ENCODE measurements at places on chromosomes 1 and 21.

GRCh38 chr1:189007824-189008223 lies 1469.8 kb downstream of the BRINP3 start:
- no peak for DNase-seq

DNA sequence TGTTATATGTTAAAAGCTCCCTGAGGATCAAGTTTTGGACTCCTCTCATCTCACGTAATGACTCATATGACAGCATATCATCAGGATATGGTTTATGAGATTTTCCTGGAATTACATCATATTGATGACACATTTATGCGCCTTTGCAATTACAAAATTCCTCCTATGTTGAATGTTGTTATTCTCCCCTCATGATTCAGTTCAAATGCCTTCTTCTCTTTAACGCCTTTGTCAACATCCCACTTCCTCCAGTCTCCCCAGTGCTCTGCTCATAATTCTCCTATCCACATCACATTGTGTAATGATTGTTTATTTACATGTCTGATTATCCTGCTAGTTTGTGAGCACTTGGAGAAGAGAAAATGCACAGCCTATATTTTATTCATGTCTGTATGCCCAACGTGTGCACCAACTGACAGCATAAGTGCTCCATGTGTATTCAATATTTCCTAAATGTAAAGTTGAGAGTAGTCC lies 80.9 kb upstream of the BACH1 start:
- DNase-seq: peak; percentile 74

GRCh38 chr1:63833363-63834119 lies 59.7 kb downstream of the ROR1 start:
- no peak for DNase-seq

DNA sequence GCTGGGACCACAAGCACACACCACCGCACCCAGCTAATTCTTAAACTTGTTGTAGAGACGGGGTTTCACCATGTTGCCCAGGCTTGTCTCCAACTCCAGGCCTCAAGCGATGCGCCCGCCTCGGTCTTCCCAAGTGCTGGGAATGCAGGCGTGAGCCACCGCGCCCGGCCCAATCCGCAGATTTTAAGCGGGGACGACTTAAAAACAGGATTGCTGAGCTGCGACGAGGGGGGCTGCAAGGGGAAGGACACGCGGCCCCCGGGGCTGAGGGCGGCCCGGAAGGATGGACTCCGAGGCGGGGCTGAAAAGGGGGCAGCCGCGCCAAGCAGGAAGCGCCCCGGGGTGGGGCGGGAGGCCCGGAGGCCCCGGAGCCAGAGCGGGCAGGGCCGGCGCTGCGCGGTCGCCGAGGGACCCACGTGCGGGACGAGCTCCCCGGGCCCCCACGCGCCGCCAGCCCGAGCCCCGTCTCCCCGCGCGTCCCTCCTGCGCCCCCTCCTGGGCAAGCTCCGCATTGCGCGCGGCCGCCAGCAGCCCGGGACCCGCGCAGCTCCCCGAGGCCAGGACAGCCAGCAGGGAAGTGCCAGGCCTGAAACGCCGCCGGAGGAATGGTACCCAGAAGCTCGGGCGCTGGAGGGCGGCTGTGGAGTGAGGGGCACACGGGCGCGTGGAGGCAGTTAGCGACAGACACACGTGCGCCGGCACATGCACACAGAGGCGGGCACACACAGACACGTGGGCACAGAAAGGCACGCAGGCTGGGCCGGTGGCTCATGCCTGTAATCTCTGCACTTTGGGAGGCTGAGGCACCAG lies 5.5 kb upstream of the PRKCZ start:
- DNase-seq: peak; percentile 25

- no peak for DNase-seq
These were observed 103.1 kb downstream of the TLR5 start for GRCh38 chr1:223039990-223040389.

DNA sequence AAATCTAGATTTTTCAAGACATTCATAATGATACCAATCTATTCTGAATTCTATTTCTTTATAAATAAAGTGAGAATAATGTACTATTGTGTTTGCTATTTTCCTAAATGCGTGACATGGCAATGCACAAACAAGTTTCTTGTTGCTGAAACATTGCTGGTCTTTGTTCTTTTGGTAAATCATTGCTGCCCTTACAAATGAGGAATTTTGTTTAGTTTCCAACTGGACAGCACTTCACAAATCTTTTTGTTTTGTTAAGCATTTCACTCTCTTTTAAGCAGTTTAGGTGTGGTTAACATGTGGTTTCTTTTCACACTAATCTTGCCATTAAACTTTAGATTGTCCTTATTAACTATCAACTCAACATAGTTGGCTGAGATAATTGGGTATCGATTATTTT lies 94.6 kb downstream of the LRRC7 start:
- no peak for DNase-seq

DNA sequence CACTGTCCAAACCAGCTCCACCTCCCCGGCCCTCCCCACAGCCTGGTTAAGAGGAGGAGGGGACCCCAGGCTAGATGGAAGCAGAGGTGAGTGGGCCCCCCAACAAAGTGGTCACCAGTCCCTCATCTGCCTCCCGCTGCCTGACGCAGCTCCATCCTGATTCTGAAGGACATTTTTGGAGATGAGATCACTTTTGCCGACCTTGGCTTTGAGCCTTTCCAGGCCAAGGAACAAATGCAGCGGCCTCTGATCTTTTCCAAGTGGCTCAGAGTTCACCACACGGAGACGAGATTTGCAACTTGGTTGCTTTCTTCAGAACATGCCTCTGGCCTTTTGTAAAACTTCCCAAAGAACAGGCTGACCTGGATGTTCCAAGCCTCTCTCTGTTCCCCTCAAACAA lies 223.1 kb downstream of the NPHP4 start:
- no peak for DNase-seq

DNA sequence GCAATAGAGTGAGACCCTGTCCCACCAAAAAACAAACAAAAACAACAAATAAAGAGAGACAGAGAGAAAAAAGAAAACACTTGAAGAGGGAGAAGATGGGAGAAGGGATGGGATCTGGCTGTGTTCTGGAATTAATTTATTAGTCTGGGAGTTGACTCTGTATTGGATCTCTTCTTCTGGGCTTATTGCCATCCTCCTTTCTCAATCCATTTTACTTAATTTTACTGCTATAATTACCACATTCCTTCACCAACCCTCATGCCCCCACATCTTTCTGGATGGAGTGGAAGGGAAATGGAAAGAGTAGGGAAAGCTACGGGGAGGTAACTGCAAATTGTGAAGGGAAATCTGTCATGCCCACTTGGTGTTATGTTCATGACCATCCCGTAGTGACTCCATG lies 42.9 kb downstream of the FMN2 start:
- DNase-seq: no peak

GRCh38 chr1:156896490-156897033 lies 3.0 kb downstream of the PEAR1 start:
- peak; percentile 77 for DNase-seq

DNA sequence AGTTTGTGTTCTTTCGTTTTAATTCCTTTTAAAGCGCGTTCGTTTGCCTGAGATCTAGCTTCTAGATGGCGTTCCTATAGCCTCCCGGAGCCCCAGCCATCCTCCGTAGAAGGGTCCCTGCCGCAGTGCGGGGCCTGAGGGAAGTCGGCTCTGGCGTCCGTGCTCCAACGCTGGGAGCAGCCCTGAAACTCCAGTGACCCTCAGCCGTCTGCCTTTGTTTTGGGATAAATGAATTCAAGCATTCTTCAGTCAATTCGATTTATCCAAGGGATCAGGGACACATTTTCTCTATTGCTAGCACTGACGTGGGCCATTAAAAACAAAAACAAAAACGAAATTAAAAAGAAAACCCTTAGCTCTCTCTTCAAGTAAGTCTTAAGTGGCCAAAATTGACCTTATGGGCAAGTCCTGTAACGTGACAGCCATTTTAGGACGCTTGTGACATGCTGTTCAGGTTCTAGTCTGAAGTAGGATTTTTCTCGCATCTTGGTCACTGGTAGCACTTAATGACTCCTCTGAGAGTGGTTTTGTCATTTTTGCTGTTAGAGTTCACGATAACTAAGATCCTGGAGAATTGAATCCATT lies 742 bp upstream of the HSPA13 start:
- DNase-seq: peak; percentile 44

DNA sequence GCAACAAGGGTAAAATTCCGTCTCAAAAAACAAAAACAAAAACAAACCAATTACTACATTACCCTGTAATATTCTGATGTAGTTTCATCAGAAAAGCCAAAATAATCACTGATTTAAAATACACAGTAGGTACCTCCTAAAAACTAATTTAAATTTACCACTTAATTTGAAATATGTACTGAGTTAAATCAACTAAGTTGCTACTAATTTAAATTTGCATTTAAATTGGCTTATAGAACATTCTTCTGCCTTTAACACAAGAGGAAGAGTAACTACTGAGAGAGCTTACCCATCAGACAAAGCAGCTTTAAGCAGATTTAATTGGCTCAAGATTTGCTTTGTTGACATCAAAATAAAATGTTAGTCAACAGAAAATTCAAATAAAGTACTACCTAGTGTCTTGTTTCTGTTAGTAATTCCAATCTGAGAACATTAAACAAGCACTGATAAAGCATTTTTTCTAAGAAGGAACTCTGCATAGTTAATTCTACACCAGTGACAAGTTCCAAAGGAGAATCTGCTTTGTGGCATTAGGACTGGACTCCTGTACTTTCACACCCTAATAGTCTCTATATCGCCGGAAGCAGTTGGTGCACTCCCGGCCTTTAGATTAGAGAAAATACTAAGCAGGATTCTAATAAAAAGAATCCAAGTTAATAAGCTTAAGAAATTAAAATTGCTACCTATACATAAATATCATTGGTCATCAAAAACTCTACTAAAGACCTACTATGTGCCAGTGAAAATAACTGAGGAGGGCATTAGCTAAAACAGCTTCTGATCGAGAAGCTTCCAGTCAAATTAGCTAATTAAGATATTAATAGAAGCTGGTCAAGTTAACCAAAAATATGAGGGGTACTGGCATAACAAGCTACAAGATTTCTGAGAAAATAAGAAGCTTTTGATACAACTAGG lies 8.4 kb downstream of the LUZP1 start:
- no peak for DNase-seq

- peak; percentile 21 for DNase-seq
These were observed 51.7 kb upstream of the ACADM start for GRCh38 chr1:75672528-75673393.

- no peak for DNase-seq
These were observed 64.1 kb downstream of the USP24 start for GRCh38 chr1:55150880-55151588.

GRCh38 chr21:38965910-38966504 lies 160.3 kb downstream of the ETS2 start:
- DNase-seq: peak; percentile 81

DNA sequence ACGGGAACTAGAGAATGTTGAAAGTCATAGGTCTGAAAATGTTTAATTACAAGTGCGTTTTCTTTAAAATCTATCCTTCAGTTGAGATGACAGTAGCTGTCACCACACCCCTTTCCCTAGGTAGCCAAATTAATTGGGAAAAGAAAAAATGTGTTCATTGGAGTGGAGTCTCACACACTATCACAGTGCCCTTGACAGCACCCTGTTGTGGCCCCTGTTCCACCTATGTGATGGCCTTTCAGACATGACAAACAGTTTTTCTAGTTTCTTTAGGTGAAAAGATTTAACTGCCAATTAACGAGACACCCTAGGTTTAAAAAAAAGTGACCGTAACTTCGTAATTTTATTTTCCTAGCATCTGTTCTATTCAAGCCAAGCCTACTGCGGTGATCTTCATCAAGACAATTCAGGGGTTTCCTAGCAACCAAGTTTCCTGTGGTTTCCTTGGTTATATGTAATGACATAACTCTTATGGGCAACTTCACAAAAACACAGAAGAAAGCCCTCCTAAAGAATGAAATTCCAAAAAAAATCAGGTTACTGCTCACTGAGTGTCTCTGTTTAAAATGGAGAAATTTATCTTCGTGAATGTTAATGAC lies 298.3 kb downstream of the PDE4B start:
- DNase-seq: no peak

- no peak for DNase-seq
These were observed 600.5 kb upstream of the ZP4 start for GRCh38 chr1:238491265-238491664.

DNA sequence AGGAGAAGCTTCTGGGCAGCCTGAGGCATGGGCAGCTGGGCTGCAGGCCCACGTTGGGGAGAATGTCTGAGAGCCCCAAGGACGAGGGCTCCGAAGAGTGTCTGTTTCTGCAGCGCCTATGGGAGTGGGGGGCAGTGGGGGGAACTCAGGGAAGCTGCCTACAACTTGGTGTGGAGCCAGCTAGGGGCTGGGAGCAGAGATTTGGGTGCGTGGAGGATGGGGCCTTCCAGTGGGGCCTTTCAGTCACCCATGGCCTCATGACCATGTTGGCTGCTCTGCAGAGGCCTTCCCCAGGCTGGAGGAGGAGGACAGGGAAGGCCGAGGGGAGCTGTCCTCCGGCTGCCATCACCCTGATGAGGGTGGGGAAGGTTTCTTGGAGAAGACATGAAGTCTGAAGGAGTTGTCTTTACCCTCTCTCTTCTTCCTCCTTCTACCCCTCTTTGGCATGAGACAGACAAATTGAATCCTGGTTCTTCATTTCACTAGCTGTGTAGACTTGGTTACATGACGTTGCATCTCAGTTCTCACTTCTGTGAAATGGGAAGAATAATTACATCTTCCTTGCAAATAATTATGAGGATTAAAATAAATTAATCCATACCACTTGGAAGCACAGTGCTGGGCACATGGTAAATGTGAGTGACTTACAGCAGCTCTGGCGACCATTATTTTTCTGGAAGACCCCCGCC lies 8.3 kb downstream of the PPFIA4 start:
- DNase-seq: no peak

All from SW480 (cell line).